ENCODE measurements at places on chromosomes 11 and 22. TPM values are rescaled to one million over a fixed set of nuclear protein-coding genes. Genes with fewer than 3 reads are reported as not detected.

DNA sequence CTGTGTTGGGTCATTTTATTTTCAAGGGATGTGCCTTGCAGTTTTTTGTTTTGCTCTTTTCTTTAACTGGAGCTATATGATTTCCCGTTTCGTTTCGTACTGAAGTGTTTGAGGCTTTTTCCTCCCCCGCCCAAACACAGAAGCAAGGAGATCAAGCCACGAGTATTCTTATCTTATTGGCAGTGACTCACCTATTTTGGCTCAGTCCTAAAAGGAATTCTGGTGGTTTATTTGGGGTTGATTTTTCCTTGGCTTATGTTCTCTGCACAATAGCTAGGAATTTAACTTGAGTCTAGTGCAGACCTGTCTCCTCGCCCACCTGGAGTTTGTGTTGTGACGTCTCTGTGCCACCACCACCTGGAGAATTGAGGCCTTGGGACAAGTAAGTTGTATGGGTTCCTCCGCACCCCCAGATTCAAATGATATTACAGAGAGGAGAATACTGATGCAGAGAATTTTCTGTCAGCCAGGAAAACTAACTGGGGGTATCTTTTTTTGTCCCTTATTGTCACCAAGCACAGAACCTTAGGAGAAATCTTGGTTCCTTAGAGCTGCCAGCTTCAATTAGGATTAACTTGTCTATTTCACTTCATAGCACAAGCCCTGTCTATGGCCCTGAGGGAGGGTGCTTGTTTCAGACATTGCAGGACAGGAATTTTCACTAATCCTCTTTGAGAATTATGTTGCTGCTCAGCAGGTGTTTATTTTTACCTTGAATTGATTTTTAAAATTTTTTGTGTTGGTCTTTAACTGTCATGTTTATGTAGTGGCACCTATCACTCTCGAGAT is 90.4 kb upstream of the BIRC3 start:
- DNase-seq = no peak

- DNase-seq = no peak
Observed at GRCh38 chr11:91835051-91835560, 389.5 kb upstream of the FAT3 start.

DNA sequence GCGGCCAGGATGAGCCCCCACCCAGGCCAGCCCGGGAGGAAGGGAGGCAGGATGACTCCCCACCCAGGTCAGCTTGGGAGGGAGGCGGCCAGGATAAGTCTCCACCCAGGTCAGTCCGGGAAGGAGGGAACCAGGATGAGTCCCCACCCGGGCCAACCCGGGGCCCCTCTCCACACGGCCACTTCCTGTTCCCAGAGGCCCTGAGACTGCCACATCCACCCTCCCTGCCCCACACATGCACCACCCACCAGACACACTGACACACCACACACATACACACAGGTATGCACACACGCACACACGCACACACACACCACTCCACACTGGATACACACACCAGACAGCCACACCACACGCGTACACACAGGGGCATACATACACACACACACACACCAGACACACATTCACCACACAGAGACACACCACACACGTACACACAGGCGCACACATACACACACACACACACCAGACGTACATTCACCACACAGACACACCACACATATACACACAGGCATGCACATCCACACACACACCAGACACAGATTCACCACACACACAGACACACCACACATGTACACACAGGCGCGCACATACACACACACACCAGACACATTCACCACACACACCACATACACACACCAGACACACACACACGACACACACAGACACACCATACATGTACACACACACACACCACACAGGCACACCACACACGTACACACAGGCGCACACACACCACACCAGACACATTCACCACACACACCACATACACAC is 84.9 kb upstream of the PRR5 start:
- DNase-seq = no peak

POU2AF2 gene
- not detected for total RNA-seq

HBB gene
- 1,053 TPM for total RNA-seq
